G401 (cell line): ENCODE measurements at places on chromosomes 5 and 9. TPM values are rescaled to one million over a fixed set of nuclear protein-coding genes. Genes with fewer than 3 reads are reported as not detected.

The TPRN gene
- total RNA-seq, result 17.6 and 25.7 TPM in 2 replicates

The FBLL1 gene
- not detected in 2 replicates for total RNA-seq

The DNAH5 gene
- total RNA-seq, result 0.86 and 2.4 TPM in 2 replicates

The SPACA9 gene
- 5.5 and 6.0 TPM in 2 replicates for total RNA-seq

The GALNT12 gene
- total RNA-seq, result 5.6 and 9.5 TPM in 2 replicates

The GSN gene
- 333 and 366 TPM in 2 replicates for total RNA-seq

DNA sequence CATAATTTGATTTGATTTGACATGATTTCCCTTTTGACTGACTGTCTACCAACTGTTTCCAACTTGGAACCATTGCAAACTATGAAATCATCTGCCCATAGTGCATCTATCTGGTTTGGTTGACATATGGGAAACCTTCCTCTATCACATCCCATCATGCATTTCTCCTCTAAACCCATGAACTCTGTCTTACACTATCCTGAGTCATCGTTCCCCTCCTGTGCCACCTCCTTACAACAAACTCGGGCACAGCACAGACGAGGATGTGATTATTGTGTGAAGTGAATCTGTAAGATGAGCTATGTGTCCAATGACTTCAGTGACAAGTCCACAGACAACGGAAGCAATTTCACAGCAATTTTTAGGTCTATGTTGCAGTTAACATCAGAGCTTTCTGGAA, 126.1 kb downstream of the NPR3 start:
- DNase-seq, result no peak

- DNase-seq, result no peak
Measured at GRCh38 chr5:43893951-43894684, 291.1 kb downstream of the NNT start.

DNA sequence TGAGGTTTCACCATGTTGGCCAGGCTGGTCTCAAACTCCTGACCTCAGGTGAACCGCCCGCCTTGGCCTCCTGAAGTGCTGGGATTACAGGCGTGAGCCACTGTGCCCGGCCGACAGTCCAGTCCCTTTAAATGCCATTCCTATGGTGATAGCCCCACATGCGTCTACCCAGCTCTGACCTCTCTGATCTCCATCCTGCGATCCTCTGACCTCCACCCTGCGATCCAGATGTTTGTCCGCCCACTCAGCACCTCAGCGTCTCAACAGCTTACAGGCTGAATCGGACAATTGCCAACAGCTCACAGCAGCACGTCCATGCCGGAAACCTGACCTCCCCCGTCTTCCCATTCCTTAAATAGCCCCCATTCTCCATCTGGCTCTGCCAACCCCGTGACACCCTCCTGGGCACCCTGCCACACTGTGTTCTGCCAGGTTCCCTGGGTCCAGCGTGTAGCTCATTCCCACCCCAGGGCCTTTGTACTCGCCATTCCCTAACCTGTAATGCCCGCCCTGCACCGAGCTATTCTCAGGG, 44.0 kb upstream of the RNU6ATAC start:
- DNase-seq, result peak; percentile 79

GRCh38 chr9:78014776-78015175, 16.8 kb downstream of the GNAQ start:
- DNase-seq, result no peak

- no peak for DNase-seq
Measured at GRCh38 chr5:67799732-67800234, 415.8 kb upstream of the PIK3R1 start.

DNA sequence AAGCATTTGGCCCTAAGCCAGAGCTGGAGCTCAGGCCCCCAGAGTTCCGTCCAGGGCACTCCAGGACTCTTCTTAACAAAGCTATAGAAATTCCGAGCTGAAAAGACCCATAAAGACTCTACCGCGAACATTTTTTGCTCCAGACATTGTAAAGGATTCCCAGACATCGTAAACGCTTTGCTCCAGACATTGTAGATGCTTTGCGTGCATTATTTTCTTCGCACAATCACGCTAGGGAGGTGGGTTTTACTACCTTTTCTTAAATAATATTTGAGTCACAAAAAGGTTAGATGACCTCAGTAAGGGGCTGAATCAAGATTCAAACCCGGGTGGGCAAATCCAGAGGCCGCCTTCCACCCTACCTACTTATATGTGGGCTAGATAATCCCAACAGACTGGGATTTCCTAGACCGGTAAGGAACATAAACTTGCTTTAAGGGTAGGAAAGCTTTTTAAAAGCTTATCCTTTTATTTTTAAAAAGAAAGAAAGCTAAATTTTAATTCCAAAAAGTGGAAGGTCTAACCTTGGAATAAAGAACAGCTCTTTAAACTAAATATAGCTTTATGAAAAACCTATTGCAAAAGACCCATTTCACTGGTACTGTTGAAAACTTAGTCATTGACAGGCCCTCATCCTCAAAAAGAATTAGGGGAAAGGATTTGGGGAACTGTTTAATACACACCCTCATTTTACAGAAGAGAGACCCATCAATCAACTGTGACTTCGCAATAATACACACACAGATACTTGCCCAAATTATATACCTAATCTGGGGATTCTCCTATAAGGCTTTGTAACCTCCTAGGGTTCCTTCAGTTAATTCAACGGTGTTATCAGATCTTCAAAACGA, 822 bp upstream of the TNIP1 start:
- no peak for DNase-seq

DNA sequence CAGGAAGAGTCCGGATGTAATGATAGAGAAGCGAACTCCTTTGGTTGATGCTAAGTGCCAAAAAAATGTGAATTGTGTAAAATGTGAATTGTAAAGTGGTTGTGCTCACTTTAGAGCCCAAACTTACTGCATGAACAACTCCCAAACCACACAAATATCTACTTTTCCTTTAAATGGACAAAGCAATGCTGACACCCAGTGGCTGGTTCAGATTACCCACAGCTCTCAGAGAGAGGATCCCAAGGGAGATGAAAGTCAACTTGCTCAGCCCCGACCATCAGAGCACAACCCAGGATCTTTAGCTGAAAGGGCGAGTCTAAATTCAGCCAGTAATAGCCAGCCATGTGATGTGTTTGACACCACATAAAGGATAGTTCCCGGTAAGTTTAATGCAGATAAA, 133.7 kb downstream of the NMUR2 start:
- DNase-seq, result peak; percentile 39

- no peak for DNase-seq
Measured at GRCh38 chr9:71924576-71924975, 13.1 kb downstream of the C9orf85 start.

DNA sequence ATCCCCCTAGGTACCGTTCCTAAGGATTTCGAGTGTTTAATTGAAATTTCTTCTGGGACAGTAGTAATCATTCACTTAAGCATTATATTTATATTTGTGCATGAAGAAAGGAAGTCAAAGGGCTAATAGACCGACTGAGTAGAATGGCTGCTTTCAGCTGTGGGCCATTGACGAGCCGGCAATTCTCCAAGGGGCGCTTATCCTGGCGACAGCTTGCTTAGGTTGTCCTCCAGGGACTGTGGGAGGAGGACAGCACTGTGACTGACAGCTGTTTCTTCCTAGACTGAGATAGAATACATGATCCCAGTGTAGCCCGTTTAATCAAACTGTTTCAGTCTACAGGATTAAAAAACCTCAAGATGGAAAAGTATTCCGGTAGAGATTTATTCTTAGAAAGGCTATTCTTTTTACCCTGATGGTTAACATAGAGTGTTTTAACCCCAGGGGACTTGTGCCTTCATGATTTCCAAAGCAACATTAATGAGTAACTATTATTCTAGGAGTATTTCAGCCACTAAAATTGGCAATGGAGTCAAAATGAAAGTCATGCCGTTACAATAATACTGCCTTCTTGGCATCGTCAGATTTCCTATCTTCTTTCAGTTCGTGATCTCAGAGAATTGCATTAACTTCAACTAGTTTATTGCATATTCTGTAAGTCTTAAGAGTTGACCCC, 943.1 kb upstream of the WWC1 start:
- no peak for DNase-seq

- no peak for DNase-seq
Measured at GRCh38 chr5:10611290-10611689, 47.4 kb downstream of the ANKRD33B start.

GRCh38 chr9:108656566-108656965, 199.2 kb downstream of the ACTL7B start:
- DNase-seq, result no peak

DNA sequence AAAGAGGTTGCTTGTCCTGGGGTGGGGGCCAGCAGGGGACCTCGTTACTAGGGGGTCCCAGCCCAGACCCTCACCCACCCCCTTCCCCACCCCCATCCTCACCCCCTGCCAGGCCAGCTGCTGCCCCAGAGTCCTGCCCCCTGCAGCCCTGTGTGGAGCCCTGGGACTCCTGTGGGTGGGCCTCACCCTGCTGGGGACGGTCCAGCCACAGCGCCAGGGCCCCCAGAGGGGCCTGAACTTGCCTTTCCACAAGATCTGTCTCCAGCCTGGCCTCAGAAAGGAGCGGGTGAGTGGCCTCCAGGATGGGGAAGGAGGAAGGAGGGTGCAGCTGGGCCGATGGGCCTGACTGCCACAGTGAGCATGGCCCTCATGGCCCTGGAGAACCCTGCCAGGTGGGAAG, 7.5 kb upstream of the PTGDS start:
- no peak for DNase-seq

DNA sequence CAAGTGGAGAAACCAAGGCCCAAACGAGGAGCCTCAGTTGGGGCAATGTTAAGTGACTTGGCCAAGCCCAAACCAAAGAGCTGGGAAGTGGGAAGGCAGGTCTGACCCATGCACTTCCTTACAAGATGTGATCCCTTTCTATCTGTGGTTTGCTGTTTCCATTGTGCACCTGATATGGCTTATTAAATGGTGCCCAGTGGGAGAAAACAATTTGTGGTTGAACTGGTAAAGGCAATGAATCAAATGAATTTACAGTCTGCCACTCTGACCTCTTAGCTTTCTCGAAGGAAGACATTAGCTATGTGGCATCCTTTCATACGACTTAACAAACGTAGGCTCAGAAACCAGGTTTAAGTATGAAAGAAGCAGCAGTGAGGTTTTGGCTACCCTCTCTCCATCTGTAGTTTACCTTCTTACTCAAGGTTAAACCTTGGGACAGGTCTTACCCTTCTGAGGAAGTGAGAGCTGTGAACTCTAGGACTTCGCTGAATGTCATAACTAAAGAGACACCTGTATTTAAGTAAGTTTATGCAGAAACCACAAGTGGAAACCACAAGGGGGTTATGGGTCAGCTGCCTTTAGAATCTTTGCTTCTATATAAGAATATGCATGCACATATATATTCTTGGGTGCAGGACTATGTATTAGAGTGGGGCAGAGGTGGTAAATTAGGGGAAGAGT, 100.5 kb upstream of the SPATA31D4 start:
- no peak for DNase-seq

- DNase-seq, result no peak
Measured at GRCh38 chr5:72760259-72760658, 56.2 kb upstream of the TNPO1 start.

DNA sequence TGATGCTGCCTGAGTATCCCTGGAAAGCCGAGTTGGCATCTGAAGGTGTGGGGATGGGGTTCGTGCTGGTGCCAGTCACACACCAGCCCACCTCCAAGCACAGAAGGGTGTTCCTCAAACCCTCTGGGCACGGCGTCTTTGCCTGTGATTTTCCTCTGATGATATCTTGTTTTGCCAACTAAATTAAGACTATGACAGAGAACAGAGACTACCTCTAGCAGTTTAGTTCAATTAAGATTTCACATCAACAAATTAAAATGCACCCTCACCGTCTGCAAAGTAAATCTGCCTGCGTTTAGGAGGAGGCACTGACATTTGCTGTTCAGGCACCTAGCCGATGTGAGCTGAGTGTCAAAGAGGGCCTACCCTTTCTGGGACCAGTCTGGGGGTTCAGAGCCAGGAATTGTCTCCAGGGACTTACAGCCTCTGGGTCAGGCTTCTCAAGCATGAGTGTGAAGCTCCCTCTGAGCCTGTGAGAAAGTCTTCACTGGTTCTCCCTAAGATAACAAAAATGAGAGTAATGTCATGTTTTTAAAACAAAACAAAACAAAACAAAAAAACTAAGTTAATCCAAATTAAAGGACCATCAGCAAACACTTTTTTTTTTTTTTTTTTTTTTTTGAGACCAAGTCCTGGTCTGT, 55.4 kb upstream of the CTNNA1 start:
- no peak for DNase-seq

DNA sequence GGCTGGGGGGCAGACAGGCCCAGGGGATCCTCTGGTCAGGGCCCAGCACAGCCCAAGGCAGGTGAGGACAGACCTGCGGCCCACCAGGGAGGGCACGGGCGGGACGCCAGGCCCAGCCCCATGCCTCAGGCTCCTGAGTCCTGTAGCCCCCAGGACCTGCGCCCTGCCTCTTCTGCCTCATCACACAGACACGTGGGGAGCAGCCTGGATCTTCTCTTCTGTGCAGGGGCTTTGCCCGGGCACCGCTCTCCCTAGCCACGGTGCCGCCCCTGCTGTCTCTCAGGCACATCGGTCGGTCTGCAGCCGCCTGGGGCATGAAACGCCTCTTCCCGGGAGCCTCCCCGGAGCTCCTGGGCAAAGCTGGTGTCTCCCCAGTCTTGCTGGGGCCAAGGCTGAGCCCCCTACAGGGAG, 40.2 kb upstream of the EGFL7 start:
- no peak for DNase-seq

DNA sequence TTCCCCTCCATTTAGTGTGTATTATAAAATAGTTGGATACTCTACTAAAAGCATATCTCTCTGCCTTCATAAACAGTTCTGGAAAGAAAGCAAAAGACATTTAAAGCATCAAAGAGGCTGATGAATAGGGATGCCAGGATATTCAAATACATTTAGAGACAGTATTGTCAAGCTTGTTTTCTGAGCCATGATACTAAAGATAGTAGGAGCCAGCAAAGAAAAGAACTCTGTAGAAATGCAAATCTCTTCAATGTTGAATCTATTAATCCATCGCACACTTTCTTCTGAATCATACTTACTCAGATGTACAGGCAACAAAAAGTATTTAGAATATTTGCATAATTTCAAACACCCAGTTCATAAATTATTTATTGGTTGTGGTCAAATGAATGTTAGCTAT, 207.1 kb upstream of the MEF2C start:
- no peak for DNase-seq

GRCh38 chr9:87871425-87872078, 11.1 kb upstream of the SPATA31E1 start:
- DNase-seq, result no peak

DNA sequence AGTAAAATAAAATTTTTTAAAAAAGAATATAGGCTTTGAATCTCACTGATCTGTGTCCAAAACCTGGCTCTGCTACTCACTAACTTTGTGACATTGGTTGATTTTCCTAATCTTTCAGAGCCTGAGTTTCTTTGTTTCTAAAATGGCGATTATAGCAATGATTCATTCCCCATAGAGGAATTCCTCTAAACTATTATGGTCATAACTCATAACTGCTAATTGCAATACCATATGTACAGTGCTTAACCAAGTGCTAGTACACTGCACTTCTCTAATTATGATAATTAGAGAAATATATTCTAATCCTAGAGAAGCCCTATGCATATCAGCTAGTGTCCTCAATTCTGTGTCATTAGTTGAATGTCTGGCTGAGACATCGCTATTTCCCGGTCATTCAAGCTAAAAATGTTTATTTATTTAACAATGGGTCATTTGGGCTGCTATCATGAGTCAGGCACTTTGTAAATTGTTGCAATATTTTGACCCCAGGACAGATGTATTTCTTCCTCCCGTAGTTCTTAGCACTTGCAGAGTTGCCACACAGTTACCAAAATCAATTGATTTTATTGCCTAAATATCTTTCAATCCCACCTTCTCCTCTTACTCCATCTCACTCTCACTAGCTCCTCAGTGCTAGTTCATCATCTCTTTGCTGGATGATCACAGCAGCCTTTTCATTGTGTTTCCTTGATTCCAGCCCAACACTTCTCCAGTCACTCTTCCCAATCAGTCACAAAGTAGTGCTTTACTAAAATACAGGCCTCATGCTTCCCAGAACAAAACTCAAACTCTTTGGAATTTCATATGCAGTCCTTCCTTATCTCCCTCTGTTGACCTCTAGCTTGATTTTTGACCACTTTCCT, 200.9 kb upstream of the PAPPA start:
- DNase-seq, result no peak
